ENCODE measurements at places on chromosomes 13 and 19.

DNA sequence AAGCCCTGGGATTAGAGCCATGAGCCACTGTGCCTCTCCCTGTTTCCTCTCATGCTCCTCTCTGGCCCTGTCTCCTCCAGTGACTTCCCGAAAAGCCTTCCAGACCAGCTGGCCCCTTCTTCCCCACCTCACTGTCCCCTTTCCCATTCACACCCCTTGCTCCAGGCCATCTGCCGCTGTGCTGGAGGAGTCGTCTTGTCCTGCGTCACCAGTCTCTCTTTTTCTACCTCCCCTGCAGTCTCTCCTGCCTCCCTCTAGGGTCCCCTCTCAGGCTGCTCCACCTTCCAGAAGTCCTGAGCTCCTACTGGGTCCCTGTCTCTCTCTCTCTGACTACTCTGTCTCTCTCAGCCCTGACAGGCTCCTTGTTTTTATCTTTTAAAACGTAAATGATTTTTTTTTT, 5.3 kb upstream of the FFAR1 start:
- DNase-seq, result no peak

DNA sequence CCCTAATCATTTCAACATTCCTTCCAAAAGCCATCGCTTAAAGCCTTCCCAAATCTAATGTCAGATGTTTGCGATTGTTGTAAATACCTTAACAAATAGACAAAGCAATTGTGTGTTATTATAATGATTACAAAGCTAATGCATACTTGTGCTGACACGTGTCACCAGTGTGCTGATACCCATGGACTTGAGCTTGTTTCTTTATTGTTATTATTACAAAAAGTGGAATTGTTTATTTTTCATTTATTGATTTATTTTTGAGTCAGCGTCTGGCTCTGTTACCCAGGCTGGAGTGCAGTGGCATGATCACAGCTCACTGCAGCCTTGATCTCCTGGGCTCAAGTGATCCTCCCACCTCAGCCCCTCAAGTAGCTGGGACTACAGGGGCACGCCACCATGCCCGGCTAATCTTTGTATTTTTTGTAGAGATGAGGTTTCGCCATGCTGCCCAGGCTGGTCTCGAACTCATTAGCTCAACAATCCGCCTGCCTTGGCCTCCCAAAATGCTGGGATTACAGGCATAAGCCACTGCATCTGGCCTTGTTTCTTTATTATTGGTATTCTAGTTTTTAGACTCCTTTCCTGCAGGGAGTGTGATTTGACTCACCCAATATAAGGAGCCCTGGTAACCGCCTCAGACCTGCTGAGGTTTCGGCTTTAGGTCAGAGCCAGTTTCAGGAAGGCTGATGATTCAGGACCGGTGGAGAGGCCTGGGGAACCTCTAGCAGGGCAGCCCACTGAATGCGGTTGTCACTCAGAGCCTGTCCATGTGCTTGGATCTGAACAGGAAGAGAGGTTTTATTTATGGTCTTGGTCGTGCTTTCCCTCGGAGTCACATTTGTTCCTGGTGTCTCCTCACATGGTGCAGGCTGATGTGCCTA, 2.1 kb upstream of the FBXO17 start:
- DNase-seq, result no peak

DNA sequence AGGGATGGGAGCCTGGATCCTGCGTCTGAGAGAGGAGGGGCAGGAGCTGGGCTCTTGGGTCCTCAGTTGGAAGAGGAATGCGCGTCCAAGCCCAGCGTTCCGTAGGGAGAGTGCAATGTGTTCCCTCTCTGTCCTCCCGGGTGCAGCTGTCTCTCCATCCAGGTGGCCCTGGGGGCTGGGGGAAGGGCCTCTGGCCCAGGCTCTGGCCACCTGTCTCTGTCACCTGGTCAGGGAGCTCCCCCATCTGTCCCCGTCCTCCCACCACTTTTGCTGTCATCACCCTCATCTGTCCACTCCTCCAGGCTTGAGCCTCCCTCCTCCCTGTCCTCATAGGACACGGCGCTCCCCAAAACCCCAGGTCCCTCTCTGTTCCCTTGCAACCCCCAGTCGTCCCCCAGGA, 3.7 kb upstream of the SBK2 start:
- DNase-seq, result no peak

- no peak for DNase-seq
Measured at GRCh38 chr13:63190742-63191141, 1775.1 kb upstream of the PCDH20 start.

DNA sequence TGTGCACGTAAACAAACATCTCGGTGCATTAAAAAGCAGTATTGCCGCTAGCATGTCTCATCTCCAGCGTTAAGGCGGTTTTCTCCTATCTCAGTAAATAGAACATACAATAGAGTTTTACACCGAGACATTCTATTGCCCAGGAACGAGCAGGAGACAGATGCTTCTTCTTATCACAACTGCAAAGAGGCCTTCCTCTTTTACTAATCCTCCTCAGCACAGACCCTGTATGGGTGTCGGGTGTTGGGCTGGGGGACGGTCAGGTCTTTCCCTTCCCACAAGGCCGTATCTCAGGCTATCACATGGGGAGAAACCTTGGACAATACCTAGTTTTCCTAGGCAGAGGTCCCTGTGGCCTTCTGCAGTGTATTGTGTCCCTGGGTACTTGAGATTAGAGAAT, 21.2 kb downstream of the ZNF233 start:
- no peak for DNase-seq

DNA sequence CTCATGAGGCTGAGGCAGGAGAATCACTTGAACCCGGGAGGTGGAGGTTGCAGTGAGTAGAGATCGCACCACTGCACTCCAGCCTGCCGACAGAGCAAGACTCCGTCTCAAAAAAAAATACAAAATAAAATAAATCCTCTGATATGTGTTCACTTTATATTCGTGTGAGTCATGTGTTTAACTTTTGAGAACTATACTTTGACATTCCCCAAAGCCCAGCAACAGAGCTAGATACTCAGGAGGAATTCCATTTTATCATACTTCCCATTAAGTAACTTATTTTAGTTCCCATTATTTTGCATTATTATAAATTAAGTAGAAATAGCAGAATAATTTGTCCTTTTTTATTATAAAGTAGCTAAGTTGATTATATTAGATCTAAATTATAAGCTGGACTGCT, 3.3 kb upstream of the CHAMP1 start:
- DNase-seq, result no peak

DNA sequence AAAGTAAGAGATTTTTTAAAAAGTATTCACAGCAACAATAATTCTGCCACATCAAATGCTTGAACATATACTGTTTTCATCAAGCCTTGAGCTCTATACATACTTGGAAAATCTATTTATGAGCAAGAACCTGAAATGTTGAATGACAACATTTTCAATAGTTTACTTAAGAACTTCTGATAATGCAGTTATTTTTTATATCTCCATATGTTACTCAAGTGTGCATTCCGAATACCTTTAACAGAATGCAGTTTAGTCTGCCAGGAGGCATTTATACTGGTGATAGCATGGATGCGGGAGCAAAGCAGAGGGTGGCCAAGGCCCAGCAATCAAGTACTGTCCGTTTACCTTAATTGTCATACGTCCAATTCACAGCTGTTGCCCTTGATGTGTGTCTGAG, 589.5 kb downstream of the KCTD12 start:
- DNase-seq, result no peak

DNA sequence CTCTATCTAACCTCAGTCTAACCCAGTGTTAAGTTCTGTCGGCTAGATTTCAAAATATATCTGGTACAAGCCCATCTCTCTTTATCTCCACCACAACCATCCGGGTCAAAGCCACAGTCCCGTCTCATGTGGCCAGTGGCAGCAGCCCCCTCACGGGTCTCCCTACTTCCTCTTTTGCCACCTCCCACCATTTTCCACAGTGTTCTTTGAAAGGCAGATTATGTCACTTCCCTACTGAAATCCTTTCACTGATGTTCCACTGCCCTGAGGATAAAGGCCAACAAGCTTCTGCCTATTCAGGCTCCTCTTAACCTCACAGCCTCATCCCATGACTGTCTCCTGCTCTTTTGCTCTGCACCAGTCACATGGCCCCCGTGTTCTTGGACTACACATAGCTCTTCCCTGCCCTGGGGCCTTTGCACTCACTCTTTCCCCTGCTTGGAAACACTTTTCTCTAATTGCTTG, 117.2 kb downstream of the UBL3 start:
- no peak for DNase-seq

- DNase-seq, result no peak
Measured at GRCh38 chr19:8057545-8058270, 5.1 kb downstream of the CCL25 start.

- DNase-seq, result no peak
Measured at GRCh38 chr13:42398533-42398932, 126.6 kb downstream of the AKAP11 start.

DNA sequence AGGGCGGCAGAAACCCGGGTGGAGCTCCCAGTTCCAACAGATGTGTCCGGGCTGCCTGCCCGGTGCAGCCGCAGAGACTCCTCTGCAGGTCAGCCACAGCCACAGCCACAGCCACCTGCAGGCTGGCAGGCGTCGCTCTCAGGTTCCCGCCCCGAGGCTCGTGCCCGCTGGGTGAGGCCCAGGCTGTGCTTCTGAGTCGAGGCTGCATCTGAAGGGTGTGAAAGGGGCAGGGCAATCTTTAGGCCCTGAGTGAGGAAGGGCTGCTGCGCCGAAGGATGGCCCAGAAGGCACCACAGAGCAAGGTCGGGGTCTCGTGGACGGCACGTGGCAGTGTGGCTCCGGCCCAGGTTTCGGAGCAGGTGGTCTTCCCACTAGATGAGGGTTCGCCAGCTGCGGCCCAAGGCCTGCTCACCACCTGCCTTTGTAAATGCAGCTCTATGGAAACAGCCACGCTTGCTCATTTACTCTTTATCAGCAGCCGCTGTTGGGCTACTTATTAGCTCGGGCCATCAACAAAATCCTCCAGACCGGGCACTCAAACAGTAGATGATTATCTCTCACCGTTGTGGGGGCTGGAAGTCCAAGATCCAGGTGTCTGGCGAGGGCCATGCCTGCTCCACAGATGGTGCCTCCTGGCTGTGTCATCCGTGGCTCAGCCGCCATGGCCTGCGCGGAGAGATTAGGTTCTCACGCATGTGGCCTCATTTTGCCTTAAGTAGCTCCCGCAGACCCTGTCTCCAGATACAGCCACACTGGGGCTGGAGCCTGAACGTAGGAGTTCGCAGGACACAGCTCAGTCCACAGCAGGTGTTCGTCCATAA, 40.3 kb upstream of the TFDP1 start:
- no peak for DNase-seq

DNA sequence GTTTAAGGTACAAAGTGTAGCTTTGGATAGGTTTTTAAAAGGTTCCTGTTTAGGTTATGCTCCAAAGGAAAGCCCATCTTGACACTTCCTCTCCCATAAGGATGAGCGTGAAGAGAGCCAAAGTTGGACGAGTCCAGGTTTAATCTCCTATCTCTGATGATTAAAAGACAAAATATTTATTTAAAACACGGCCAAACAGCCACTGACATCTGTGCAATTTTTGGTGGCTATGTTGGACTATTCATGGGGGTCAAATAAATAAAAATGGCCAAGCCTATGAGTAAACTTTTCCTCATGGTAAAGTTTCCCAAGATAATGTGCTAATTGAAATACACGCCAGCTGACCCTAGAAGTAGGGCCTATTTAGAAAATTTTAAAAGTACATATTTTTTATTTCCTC, 69.0 kb upstream of the DOCK9 start:
- no peak for DNase-seq

- DNase-seq, result no peak
Measured at GRCh38 chr19:10975374-10976130, 14.7 kb downstream of the SMARCA4 start.

DNA sequence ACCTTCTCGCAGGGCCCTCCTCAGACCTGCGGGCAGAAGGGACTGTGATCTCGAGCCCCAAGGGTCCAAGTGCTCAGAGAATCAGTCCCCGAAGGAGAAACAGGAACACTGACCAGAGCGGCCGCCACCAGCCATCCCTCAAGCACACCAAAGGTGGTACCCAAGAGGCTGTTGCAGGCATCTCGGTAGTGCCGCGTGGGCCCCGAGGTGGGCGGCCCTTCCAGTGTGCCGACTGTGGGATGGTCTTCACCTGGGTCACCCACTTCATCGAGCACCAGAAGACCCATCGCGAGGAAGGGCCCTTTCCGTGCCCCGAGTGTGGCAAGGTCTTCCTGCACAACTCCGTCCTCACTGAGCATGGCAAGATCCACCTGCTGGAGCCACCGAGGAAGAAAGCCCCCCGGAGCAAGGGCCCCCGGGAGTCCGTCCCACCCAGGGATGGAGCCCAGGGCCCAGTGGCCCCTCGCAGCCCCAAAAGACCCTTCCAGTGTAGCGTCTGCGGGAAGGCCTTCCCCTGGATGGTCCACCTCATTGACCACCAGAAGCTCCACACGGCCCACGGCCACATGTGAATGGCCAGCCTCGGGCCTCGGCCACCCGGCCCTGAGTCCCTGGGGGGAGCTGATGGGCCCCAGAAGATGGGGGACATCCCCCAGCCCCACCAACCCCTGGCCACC, 5.5 kb upstream of the ZNF135 start:
- DNase-seq, result no peak

DNA sequence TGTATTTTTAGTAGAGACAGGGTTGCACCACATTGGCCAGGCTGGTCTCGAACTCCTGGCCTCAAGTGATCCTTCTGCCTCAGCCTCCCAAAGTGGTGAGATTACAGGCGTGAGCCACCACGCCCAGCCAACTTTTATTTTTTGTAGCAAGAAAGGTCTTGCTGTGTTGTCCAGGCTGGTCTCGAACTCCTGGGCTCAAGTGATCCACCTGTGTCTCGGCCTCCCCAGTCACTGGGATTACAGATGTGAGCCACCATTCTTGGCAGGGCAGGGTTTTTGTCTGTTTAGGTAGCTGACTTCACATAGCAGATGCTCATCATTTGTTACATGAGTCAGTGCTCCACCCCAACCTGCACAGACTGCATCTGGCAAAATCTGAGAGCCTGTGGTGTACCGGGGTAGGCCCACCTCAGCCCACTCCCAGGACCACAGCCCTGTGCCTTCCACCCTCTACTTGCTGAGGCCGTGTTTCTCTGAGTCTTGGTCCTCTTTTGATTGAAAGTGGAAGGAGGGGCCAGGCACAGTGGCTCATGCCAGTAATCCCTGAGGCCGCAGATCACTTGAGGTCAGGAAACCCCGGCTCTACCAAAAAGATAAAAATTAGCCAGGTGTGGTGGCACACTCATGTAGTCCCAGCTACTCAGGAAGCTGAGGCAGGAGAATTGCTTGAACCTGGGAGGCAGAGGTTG, 4.2 kb upstream of the TNPO2 start:
- no peak for DNase-seq

DNA sequence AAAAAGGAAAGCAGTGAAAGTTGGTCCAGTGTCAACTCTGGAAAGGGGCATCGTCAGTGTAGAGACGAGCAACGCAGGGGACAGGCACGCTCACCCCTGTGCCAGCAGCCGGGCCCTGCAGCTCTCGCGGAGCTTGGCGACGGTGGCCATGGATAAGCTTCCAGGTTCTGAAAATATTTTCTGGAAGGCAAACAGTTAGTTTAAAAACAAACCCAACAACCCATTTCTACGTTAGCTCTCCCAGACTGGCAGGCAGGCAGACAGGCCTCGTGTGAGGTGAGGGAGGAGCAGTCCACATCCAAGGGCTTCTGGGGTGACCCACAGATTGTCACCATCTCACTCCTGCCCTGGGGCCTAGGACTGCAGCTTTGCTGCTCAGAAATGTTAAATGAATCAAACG, 27.4 kb downstream of the LAMP1 start:
- DNase-seq, result no peak

- DNase-seq, result no peak
Measured at GRCh38 chr19:43804432-43804831, 2.2 kb upstream of the LYPD5 start.

Data from cortex of kidney (tissue), 1 donor.